Fibroblast of the conjunctiva (primary cell): ENCODE measurements at places on chromosomes 13 and 19.

GRCh38 chr13:39670445-39670844 is 15.0 kb downstream of the COG6 start:
- DNase-seq = no peak

DNA sequence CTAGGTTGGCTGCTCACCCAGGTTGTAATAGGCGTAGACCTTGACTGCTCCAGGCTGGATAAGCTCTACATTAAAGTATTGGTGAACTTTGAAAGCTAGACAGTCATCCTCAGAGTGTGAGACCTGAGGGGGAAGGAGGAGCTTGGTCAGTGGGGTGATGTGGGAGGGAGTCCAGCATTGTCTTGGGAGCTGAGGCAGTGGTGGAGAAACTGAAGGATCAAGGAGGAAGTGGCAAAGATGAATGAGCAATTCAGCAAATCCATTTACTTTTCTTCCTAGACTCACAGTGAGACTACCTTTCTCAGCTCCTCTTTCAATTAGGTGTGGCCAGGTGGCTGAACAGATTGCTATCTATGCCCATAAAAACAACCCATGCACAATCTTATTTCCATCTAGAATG is 10.2 kb upstream of the TNFSF14 start:
- DNase-seq = no peak

- DNase-seq = no peak
These were observed 153.8 kb upstream of the UBL3 start for GRCh38 chr13:30004204-30004603.

DNA sequence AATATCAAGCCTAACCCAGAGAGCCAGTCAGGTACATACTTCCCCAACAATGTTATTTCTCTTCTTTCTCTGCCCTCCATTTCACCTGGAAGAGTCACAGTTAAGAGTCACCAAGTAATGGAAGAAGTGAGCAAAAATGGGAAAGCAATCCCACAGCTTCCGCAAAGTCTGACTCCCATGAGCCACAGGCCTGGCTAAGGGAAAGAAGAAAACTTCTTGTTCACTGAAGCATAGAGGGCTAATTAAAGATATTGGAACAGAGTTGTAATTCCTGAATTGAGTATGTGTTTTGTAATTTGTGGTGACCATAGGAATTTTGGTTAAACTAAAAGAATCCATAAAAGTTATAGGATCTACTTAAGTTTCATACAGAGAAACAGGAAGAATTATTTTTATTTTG is 830.9 kb upstream of the PCDH20 start:
- no peak for DNase-seq

- DNase-seq = no peak
These were observed 162.7 kb downstream of the PTPRS start for GRCh38 chr19:5177745-5178450.

DNA sequence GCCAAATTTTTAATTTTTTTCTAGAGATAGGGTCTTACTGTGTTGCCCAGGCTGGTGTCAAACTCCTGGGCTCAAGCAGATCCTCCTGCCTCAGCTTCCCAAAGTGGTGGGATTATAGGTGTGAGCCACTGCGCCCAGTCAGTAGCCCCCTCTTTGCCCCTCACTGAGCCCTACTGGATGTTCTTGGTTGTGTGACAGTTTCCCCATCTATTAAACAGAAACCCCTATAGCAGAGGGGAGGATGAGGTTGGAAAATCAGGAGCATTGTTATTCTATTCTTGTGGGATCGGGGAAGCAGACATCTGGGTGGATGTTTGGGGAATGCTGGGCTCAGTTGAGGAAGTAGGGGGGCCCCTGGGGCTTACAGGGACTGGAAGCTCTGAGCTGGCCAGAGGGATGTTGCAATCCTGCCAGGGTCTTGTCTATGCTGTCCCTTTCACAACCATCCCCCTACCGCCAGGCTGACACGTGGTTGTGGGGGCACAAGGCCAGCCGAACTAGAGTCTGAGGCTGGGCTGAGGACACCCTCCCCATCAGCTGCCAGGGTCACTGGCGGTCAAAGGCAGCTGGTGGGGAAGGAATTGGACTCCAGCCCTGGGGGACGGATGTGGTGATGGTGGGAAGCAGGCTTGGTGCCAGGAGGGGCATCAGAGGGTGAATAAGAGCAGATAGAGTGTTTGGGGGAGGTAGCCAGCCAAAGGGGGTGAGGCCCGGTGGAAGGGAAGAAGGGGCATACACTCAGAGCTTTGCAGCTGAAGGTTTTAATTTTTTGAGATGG is 10.9 kb downstream of the APOC1 start:
- peak; percentile 70 for DNase-seq

DNA sequence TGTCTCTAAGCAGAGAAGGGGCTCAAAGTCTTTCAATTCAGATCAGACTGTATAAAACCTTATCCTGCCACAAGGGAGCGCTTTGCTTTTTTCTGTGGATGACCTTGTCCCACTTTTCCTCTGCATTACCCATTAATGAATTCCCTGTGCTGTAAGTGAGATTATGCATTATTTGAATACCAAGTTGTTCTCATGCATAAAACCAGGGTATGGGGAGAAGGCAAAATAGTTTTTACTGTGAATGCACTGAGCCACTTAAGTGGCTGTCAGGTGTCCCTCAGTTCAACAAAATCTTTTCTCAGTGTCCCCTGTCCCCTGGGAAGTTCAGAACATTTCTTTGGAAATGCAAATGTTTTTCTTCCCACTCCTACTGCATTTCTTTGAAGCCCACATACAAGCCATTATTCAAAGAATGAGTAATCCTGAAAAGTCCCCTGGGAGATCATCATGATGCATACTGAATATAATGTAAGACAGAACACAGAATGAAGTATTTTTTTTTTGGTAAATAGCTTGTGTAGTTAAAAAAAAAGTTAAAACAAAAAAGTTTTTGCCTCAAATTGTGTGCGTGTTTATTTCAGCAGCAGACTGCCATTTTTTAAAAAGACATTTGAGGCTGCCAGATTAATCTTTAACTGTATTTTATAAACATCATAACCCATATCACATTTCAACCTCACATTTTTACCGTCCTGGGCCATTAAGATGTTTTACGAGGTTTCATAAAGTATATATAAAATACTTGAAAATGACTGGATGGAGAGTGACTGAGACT is 506.7 kb upstream of the PCDH9 start:
- DNase-seq = peak; percentile 82

- no peak for DNase-seq
These were observed 20.0 kb downstream of the ENOX1 start for GRCh38 chr13:43766725-43767124.

- no peak for DNase-seq
These were observed 818.7 kb upstream of the PCDH9 start for GRCh38 chr13:68048802-68049359.
